Coronary artery (tissue), 2 donors: ENCODE measurements at places on chromosomes 1 and 21.

DNA sequence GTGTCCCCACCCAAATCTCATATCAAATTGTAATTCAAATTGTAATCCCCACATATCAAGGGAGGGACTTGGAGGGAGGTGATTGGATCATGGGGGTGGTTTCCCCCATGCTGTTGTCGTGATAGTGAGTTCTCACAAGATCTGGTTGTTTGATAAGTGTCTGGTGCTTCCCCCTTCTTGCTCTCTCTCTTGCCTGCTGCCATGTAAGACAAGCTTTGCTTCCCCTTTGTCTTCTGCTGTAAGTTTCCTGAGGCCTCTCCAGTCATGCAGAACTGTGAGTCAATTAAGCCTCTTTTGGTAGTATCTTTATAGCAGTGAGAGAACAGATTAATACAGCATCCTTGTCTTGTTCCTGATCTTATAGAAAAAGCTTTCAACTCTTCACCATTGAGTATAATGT lies 6.5 kb upstream of the LRRC39 start:
- no peak for DNase-seq

GRCh38 chr1:53390736-53391135 lies 62.9 kb upstream of the LRP8 start:
- DNase-seq = no peak

- no peak for DNase-seq
Measured at GRCh38 chr1:87820668-87821334, 492.1 kb downstream of the LMO4 start.

DNA sequence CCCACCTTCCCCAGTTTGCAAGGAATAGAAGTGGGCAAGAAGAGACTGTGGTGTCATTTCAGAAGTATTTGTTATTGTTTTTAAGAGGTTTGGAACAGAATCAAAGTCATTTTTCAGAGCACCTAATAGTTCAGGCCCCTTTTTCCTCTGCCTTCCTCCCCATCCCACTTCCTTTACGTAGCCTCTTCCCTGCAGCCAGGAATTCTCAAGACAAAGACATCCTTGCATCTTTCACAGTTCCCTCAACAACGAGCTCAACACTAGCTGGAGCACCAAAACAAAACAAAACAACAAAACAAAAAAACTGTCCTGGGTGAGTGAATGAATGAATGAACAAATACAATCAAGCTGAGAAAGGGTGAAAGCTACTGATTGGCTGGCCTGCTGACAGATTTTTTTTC lies 7.0 kb downstream of the PALMD start:
- DNase-seq = no peak

GRCh38 chr1:84724128-84724860 lies 34.0 kb upstream of the SSX2IP start:
- DNase-seq = no peak

DNA sequence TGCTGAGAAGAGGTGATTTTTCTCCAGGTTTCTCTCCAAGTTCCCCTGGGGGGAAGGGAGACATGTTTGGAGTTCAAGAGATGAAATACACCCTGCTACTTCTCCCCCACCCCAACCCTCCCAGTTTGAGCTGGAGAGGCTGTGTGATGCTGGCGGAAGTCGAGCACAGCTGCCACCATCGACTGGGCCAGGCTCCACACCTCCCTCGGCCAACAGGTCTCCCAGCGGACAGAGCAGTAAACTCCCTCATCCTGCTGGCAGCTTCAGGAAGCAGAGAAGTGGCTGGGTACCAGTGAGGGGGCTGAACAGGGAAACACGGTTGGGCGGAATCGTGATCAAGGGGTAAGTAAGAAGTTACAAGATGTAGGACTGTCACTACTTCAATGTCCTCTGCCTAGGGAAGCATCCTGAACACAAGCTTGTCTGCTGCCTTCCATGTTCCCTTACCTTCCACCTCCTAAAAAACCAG lies 6.6 kb upstream of the NHLH1 start:
- no peak for DNase-seq

DNA sequence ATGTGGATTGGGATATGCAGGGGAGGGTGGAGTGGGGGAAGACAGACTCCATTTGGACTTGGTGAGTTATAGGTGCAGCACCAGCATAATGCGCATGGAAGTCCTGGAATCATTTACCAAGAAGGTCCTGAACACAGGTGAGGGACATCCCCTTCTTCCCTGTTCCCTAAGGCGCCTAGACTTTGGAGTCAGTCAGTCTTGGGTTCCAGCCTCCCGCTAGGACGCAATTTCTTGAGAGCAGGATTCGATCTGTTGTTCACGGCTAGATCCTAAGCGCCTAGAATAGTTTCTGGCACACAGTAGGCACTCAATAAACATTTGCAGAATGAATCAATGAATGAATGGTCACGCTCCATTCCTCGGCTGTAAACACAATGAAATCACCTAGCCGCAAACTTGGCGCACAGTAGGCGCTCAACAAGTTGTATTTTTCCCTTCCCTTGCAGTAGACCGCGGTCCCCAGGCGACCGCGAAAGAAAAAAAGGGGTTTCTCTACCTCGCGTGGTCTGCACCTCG lies 1.0 kb upstream of the AK4 start:
- no peak for DNase-seq

- DNase-seq = no peak
Measured at GRCh38 chr1:230902349-230902923, 34.1 kb upstream of the C1orf198 start.

- no peak for DNase-seq
Measured at GRCh38 chr21:27122686-27123085, 155.8 kb upstream of the ADAMTS5 start.

- DNase-seq = peak; percentile 96
Measured at GRCh38 chr1:225817611-225818061, 7.7 kb downstream of the EPHX1 start.

DNA sequence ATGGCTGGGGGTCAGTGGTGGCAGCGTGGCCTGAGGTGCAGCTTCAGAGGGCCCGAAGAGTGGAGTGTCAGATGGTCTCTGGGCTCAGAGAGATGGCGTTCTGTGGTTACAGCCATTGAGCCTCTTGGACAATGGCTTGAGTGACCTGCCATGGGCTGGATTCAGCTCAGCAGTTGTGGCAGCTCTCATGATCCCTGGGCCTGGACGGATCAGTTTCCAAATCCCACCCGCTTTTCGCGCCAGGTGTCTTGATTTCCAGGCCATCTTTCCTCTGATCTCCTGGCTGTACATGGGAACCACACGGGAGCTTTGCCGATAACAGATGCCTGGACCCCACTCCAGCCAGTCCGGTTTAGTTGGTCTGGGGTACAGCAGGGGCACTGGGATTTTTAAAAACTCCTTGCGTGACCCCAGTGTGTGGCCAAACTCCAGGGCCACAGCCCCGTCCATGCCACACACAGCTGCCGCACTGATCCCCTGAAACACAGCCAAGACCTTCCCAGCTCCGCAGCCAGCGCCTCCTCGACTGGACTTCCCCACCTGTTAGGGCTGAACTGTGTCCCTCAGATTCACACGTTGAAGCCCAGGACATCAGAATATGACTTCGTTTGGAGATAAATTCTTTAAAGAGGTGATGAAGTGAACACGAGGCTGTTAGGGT lies 67.9 kb downstream of the ATP5PO start:
- no peak for DNase-seq

DNA sequence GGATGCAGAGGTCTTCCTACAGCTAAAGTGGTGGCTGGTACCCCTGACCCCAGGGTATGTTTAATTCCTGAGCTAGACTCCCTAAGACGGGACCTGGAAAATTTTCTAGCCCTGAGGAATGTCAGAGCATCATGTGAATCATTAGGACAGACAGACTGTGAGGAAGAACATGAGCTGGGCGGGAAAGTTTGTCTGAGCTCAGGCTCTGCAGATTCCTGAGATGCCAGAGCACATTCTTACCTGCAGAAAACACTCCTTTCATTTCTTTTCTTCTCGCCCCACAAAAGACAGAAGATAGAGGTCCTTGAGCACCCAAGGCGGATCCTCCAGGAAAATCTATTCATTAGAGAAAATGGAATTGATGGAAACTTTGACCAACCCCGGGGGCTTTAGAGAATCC lies 6.5 kb downstream of the CAPN2 start:
- no peak for DNase-seq

- no peak for DNase-seq
Measured at GRCh38 chr1:204569478-204569877, 53.3 kb downstream of the MDM4 start.

DNA sequence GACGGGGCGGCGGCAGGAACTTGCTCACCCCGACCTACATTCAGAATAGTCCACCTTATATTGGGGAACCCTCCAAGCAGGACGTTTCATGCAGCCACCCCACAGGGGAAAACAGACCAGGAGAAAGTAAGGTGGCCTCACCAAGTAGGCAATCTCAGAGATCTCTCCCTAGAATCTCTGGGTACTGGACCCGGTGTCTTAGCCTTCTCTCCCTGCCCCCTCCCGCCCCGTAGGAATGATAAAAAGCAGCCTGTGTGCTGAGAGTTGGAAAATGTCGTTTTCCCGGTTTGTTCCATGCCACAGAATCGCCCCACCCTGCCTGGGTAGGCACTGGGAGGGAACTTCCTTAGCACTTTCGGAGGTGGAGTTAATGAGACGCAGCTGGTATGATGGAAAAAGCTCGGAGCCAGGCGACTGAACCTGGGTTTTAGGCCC lies 789 bp upstream of the PTPN14 start:
- DNase-seq = peak; percentile 84

DNA sequence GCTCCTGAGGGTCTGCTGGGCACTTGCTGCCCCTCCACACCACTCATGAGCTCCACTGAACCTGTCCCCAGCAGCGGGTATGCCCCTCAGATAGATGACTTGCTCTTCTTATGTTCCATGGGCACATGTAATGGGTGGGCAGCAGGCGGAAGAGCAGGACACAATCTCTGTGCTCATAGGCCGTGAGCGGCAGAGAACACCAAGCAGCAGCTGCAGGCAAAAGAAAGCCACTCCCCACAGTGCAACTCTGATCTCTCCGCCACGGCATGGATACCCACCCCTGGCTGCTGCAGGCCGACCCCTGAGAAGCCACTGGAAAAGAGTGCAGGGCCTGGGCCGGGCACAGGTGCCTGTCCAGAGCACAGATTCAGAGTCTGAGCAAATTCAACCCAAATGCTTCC lies 135.2 kb upstream of the RUNX3 start:
- DNase-seq = no peak

- no peak for DNase-seq
Measured at GRCh38 chr1:212482006-212482636, 49.4 kb downstream of the NENF start.

DNA sequence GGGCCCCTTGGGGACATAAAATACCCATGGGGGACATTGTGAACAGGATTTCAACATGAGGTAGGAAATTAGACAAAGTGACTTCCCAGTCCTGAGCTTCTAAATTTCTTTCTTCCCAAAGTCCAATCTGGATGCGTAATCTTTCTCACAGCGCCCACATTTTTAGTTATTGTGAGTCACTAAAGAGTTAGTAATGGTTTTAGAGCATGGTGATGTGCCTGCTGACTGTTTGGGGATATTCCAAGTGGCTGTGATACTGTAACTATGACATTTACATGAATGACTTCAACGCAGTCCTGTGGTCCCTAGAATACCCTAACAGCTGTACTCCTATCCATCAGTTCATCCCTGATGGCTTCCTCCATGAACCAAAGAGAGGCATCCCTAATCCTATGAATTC lies 224.0 kb upstream of the COA6 start:
- no peak for DNase-seq

GRCh38 chr1:156428746-156429288 lies 59.8 kb downstream of the RHBG start:
- DNase-seq = no peak

- DNase-seq = no peak
Measured at GRCh38 chr1:234858722-234859121, 248.7 kb upstream of the IRF2BP2 start.

- DNase-seq = no peak
Measured at GRCh38 chr1:15246960-15247614, at the start of gene FHAD1. TSS of gene FHAD1 (plus strand) at chr1:15247223. CDS start at chr1:15251785, 4,562 bp downstream.

DNA sequence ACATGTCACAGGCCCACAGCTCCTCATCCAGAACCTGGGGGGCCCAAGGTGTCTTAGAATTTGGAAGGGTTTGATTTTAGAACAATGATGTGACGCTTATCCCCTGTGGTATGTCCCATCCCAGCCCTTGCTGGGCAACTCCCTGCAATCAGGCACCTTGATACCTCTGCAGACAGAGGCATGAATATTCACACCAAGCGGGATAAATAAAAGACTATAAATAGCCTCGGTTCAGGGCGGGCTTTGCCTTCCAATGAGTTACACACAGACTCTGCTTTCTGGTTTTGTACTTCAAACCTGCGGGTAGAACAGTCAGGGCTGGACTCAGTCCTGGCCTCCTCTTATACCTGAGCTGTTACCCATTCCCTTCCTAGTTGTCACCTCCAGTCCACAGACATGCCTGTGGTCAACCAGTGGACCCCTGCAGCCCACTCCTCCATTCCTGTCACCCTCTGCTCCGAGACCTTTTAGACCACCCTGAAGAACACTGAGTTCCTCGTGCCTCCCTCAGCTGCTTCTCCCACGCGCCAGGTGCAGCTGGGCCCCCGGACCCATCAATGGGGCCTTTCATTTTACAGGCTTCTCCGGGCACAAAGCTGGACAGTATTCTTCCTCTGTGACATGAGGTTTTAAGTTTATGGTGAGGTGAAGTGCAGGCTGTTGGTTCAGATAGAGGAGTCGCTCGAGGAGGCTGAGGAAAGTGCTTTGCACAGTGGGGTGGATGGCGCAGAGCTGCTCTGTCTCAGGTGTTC lies 120.1 kb upstream of the TNR start:
- DNase-seq = peak; percentile 38

- no peak for DNase-seq
Measured at GRCh38 chr1:219329578-219329977, 155.9 kb downstream of the LYPLAL1 start.

GRCh38 chr1:150696162-150696561 lies 792 bp downstream of the GOLPH3L start:
- DNase-seq = no peak

DNA sequence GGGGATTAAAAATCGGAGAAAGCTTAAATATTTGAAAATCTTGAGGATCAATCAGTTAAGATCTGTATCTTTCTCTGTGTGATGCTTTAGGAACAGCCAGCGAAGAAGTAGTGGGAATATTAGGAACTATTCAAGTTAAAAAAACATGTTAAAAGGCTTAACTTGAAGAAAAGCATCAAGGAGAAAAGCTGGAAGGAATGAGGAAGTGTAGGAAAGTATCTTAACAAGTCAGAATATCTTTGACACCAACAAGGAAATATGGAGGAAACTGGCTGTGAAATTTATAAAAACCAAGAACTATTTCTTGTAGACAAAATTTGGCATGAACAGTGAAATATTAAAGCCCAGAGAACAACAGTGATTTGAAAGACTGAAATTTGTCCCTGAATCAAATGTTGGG lies 60.4 kb downstream of the ATF6 start:
- DNase-seq = no peak

- DNase-seq = no peak
Measured at GRCh38 chr1:216379441-216379840, 43.8 kb downstream of the USH2A start.

DNA sequence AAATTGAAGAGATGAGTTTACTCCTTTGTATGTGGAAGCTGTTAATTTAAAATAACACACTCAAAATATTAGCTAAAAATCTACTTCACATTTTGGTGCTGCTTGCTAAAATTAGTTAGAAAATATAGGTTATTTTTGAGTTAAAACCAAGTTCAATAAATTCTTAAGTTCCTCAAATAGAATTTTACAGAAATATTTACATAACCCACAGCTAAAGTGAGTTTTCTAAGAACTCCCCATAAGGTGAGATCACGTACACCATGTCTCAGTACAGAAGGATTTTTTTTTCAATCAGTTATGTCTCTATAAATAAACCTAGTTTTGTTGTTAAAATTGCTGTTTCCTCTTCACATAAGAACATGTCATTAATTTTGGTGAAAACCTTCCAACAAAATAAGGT lies 108.0 kb downstream of the SDCCAG8 start:
- no peak for DNase-seq

GRCh38 chr1:23337869-23338268 lies 6.2 kb downstream of the HNRNPR start:
- no peak for DNase-seq
